ENCODE measurements at places on chromosomes 3 and 15.

DNA sequence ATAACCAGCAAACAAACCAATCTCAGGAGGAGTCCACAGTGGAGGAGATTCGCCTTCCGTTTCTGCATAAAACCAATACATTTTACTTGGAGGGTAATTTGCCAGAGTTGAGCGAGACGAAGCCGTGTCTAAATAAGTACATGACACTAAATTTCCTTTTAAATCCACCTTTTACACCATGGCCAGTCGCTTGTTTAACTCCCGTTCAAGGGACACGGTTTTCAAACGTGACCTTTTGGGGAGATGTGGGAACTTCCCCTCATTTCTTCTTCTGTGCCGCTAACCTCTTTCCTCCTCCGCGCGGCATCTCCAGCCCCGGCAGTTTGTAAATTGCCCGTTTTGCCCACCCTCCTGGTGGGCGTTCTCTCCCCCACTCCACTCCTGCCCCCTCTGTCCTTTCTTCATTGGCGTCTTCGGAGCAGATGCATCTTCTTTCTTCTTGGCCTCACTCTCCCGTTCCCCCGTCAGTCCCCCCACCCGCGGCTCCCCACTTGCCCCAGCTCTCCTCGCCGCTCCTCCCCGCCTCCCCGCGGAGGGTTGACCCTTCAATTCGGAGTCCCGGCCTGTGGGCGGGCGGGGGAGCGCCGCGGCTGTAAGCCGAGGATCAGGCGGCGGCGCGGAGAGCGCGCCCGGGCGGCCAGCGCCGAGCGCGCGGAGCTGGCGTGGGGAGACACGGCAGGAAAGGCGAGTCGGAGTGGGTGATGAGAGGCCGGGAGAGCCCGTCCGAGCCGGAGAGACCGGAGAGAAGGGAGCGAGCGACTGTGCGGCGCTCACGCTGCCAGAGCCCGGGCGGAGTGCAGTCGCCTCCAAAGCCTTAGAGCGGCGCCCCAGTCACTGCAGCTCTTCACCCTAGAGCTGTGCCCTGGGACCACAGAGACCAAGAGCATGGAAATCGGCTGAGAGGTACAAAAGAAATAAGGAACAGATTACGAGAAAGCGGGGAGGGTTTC, at the start of gene NLGN1:
TSS of gene NLGN1 (plus strand) at position 584 of the 950 bp plus-strand sequence.
- peak; percentile 49 for DNase-seq

DNA sequence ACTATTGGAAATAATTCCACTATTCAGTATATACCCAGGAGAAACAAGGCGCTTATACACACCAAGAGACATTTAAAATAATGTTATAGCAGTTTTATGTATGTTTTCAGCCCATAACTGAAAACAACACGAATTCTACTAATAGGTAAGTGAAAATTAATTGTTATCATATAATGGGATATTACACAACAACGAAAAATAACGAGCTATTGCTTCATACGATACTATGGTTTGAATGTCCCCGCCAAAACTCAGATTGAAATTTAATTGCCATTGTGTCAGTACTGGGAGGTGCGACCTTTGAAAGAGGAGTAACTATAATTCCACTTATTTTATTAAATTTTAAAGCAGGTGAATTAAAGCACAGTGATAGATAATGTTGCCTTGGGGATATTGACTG, 4.0 kb upstream of the CSRNP1 start:
- DNase-seq = no peak

GRCh38 chr3:178743297-178743696, 207.1 kb downstream of the KCNMB2 start:
- no peak for DNase-seq

DNA sequence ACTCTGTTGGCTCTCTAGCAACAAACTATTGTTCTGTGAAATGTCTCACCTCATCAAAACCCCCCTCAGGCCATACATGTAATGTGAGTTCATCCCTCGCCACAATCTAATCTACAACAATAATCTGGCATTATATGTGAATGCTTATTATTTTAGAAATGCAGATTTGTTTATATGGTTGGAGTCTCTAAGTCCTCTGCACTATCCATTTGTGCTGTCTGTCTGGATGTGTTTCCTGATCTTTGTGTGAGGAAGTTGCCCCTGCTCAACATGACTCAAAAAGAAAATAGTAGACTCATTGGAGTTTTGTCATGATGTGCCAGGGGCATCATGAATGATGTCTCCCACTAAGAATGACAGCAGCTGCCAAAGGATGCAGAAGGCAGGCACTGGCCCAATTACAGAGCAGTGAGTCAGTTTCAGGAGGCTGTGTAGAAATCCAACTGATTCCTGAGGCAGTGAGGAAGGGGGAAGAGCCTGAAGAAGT, 161.6 kb upstream of the PDZRN3 start:
- DNase-seq = no peak

- DNase-seq = no peak
These were observed 52.2 kb upstream of the SEC22A start for GRCh38 chr3:123149525-123149924.

DNA sequence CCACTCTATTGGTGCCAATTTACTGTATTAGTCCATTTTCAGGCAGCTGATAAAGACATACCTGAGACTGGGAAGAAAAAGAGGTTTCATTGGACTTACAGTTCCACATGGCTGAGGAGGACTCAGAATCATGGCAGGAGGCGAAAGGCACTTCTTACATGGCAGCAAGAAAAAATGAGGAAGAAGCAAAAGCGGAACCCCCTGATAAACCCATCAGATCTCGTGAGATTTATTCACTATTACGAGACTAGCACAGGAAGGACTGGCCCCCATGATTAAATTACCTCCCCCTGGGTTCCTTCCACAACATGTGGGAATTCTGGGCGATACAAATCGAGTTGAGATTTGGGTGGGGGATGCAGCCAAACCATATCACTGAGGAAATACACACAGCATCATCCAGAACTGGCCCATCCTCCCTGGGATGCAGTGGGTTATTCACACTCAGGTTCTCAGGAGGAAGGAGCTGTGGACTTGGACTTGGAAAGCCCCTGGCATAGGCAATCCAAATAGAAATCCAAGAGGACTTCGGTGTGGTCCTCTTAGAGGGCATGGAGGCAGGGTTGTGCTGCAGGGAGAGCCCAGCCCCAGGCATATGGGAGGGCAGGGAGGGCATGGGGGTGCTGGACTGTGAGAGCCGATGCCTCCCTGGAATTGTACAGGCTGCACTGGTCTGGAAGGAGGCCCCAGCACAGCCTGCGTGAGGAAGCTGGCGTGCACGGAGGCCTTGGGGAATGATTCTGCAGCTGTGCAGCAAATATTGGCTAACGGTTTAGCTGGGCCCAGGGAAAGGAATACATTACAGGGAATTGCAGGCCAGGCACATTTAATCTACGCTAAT, 62.9 kb downstream of the EFCAB12 start:
- no peak for DNase-seq

- DNase-seq = no peak
These were observed 659.4 kb upstream of the ADAMTS9 start for GRCh38 chr3:65347166-65347565.

DNA sequence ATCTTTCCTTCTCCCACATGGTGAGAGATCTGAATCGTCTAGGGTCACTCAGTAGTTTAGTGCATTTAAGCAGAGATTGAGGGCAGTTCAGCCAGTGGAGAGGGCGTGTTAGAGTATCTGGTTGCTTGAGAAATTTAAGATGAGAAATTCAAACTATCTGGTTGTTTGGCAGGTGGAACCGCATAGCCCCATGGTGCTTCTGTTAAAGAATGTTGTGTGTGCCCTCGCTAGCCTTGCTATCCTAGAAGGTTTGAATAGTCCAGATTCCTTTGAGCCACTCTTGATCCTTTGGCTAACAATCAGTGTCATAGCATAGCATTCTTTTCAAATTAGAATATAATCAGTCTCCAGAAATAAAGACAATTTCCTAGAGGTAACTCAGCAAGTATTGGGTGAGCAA, 32.1 kb downstream of the ABHD17C start:
- DNase-seq = no peak

- peak; percentile 25 for DNase-seq
These were observed 45.5 kb downstream of the PAQR5 start for GRCh38 chr15:69344238-69344637.

- no peak for DNase-seq
These were observed 104.7 kb upstream of the TBC1D5 start for GRCh38 chr3:17847156-17847555.

- DNase-seq = no peak
These were observed 105.4 kb downstream of the SCAPER start for GRCh38 chr15:76799760-76800159.

GRCh38 chr15:29811691-29812383, 10.4 kb downstream of the TJP1 start:
- no peak for DNase-seq

- DNase-seq = no peak
These were observed 26.5 kb downstream of the RPLP1 start for GRCh38 chr15:69479081-69479480.

GRCh38 chr3:170953736-170954135, 45.3 kb upstream of the EIF5A2 start:
- DNase-seq = no peak

- DNase-seq = no peak
These were observed 3.3 kb downstream of the P2RY14 start for GRCh38 chr3:151275091-151275490.

GRCh38 chr15:40060236-40060961, 21.4 kb upstream of the SRP14 start:
- peak; percentile 17 for DNase-seq

- DNase-seq = no peak
These were observed 163.7 kb downstream of the TCF12 start for GRCh38 chr15:57082054-57082728.

DNA sequence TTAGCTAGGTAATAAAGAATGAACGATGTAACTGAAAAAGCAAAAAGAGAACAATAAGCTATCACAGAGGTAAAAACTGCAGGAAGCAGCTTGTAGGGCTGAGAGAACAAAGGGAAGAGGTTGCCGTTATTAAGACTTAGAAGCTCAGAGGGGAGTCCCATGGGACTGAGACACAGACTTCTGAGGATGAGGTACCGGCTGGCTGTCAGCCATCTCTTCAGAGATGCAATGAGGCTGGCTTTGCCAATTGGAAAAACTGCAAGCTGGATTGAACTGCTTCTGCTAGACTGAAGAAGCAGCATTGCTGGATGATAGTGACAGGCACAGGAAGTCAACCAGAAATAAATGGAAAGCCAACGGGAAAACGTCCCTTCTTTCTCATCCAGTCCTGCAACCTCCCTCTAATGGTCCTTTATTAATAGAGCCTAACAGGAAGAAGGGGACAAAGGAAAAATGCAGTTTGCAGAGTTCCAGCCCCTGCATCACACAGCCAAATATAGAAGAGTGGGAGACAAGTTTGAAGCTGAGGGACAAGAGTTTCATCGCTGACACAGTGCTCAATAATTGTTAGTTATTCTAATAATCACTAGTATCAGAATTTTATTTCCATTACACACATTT, 21.1 kb upstream of the KLHL6 start:
- peak; percentile 53 for DNase-seq

DNA sequence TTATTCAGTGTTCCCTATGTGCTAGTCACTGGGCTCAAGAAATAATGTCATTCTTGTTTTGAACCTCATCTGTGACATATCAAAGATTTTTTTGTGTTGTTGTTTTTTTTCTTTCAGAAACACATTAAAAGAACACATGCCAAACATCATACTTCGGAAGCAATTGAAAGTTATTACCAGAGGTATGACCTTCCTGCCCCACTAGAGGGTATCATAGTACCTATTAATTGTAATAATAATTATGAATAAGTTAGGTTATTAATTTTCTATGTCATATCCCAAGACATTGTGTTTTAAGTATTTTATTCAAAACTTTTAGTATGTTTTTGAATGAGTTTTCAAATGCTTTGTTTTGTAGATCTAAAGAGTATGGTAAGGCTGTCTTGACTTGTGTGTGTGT, 65.7 kb downstream of the CDIN1 start:
- no peak for DNase-seq

- peak; percentile 50 for DNase-seq
These were observed 195.9 kb downstream of the EPHB1 start for GRCh38 chr3:134991003-134991402.

DNA sequence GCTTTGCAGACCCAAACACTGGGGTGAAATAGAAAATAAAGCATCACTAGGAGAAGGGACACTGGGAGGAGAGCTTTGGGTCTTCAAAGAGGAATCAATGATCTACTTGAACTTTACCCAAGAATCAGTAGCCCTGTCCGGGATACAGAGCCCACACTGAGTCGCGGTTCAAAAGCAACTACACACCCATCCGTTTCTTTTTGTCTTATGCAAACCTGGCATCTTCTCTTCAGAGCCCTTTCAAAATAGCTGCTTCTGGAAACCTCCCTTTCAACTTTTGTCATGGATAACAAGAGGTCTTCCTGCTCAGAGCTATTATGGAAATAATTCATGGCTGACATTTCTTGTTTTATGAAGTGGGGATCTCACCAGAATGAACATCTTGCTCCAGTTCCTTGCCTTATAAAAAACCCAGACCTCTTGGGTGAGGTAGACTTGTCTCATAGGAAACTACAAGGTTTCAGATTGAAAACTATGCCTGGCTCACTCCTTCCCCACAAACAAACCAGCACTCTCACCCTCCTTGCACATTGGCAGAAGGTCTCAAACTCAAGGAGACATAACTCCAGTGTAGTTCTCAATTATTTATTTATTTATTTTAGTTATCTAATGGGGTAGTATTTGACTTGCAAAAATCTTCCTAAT, 115.1 kb upstream of the ARHGEF3 start:
- no peak for DNase-seq

- peak; percentile 46 for DNase-seq
These were observed 113.8 kb downstream of the C3orf38 start for GRCh38 chr3:88263417-88264100.

DNA sequence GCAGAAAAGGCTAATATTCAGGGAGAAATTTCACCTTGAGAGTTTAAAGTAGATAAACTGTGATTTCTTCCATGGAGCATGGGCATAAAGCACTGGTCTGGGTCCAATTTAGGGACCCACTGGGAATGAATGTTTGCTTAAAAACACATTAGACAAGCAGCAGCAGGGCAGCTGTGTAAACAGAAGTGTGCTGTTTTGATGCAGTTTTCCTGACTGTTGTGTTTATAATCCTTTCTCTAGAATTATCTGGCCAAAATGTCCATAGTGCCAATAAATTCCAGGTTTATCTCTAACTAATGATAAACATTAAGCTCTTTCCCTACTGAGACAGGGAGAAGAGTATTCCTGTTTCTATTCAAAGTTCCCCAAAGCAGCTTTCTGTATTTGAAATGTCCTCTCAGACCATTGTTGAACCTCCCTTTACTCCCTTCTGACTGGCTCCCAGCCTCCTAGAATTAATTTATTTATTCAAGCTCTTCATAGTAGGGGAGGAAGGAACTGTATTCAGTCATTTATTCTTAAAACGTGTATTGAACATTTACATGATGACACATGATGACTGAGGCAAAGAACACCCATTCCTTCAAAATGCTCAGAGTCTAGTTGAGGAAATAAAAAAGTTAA, 7.0 kb upstream of the TM4SF18 start:
- DNase-seq = peak; percentile 83

DNA sequence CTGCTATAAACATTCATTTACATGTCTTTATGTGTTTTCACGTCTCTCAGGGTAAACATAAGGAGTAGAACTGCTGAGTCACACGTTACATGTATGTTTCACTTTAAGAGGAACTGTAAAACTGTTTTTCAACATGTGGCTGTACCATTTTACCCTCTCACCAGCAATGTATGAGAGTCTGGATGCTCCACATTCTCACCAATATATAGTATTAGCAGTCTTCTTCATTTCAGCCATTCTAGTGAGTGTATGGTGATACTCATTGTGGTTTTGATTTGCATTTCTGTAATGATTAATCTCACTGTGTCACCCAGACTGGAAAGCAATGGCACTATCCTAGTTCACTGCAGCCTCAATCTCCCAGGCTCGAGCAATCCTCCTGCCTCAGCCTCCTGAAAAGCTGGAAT, 37.1 kb downstream of the PHC3 start:
- no peak for DNase-seq

GRCh38 chr15:26191193-26191592, 328.1 kb upstream of the ATP10A start:
- DNase-seq = no peak

Data from NCI-H1417 (cell line).